ENCODE measurements at places on chromosomes 6 and 20.

GRCh38 chr6:121849477-121849876, 414.0 kb downstream of the GJA1 start:
- DNase-seq: peak; percentile 72

GRCh38 chr6:11006061-11006460, 38.0 kb downstream of the ELOVL2 start:
- DNase-seq: peak; percentile 6

DNA sequence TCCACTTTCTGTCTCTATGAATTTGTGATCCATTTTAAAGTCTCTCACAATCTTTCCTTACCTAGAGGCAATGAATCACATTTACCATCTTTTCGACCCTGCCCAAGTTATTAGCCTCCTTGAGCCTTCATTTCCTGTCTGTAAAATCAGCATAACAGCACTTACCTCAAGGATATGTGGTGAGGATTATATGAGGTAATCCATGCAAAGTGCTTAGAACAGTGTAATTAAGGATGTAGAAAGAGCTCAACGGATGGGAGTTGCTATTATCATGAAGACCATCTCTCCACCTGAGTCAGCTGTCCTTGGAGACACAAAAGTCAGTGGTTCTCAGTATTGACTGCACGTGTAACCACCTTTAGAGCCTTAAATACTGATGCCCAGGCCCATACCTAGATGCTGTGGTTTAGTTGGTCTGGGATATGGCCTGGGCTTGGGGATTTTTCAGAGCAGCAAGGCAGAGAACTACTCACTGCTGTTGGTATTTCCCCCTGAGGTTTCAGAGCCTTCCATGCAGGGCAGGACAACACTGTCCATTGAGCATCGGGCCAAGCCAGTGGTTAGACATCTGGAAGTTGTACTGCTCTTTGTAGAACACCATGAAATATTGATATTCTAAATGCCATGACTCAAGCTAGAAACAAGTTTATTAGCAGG, 55.8 kb downstream of the LYRM2 start:
- DNase-seq: no peak

GRCh38 chr6:106510090-106510970, 119.0 kb downstream of the RTN4IP1 start:
- DNase-seq: peak; percentile 78

DNA sequence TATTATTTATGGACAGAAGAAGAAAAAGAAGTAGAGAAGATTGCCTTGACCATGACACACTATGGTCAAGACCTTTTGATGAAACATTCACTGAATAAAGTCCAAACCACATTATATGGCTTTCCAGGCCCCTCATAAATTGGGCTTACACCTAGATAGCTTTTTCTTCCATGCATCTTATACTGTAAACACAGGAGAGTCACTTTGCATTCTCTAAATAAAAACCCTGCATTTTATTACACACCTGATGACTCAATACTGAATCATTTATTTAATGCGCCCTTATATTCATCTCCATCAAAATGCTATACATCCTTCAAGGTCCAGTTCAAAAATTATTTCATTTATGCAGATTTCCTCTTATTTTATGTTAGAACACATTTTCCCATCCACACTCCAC, 78.0 kb downstream of the COL21A1 start:
- no peak for DNase-seq

DNA sequence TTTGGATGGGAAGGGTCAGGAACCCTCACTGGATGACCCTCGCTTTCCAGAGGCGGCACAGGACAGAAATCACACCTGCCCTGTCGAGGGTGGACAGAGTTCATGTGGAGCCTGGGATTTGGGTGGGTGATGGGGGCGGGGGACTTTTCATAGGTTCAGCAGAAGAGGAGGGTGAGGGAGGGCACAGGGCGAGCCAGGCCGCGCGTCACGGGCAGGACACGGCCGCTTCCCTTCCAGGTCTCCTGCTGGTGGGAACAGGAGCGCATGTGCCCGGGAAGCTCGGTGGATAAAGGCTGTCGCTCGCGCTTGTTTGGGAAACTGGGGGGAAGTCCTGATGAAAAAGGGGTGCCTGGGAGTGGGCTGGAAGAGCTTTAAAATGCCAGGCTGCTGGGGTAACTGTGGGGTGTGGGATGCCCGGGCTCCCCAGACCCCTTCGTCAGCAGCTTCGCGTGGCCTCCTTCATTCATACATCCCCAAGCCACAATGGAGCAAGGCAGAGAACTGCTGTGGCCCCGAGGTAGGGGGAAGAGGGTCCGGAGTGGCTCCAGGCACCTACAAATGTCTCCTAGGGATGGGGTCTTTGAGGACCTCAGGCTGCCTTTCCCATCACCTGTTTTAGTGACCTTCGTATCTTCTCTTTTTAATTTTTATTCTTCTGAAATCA, 102.2 kb downstream of the DACT2 start:
- DNase-seq: no peak

DNA sequence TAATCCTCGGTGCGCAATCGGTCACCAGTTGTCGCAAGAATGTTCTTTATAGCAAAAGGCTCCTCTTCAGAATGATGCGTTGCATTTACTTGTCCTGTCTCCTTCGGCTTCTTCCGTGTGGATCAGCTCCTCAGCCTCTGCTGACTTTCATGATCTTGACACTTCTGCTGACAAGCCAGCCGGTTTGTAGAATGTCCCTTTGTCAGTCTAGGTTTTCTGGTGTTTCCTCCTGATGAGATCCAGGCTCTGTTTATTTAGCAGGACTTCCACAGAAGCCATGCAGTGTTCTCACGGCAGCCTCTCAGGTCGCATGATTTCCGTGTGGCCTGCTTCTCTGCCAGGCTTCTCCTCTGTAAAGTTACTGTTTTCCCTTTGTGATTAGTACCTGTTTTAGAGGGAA, 66.9 kb downstream of the STX11 start:
- peak; percentile 78 for DNase-seq

- DNase-seq: no peak
Observed at GRCh38 chr6:1235825-1236224, 76.1 kb upstream of the FOXQ1 start.

DNA sequence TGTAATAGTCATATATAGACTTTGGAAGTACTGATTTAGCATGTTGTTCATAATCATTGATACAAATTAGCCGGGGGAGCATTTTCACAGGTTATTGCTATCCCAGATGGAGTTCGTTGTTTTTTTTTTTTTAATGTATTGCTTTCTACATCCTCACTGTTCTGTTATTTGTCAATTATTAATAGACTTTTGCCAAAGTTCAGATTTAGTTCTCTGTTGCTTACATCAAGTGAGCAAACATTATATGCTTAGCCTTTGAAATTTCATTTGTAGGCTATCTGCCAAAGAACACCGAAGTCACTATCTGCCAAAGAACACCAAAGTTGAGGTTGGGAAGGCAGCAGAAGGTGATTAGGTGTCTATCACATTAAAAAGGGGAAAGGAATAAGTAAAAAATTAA, at the start of gene HAO1:
Gene HAO1, minus strand, starts transcription at position 118 of the 400 bp plus-strand sequence. Its CDS starts 36 bp downstream, at position 82.
- no peak for DNase-seq

- DNase-seq: no peak
Observed at GRCh38 chr20:7237251-7237650, 469.8 kb downstream of the BMP2 start.

DNA sequence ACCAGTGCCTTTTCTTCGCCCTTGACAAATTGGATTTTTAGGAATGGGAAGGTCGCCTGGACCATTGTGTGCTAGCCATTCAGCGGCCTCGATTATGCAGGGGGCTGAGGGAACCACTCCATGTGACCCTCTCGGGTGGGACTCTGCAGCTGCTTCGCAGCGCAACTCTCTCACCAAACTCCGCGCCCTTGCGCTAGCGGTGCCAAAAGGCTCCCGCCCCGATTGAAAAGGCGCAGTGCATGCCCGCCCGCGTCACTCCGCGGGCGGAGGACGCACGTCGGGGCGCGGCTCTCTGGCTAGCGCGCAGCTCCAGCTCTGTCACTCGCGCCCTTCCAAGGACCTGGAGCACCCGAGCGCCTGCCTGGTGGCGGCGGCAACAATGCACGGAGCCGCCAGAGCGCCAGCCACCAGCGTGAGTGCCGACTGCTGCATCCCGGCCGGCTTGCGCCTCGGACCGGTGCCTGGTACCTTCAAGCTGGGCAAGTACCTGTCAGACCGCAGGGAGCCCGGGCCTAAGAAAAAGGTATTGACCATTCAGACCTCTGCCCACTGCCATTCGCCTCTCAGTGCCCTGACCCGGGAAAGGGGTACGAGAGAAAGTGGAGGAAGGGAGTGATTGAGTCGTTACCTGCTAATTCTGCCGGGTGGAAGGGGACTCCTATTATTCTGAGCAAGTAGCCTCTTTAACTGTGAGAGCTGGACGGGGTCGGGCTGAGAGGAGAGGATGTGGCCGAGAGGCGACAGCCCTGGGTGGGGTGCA, at the start of gene PRDM13:
Gene PRDM13, plus strand, starts transcription at position 178 of the 760 bp plus-strand sequence. Its CDS starts 202 bp downstream, at position 380.
- DNase-seq: peak; percentile 11

- DNase-seq: no peak
Observed at GRCh38 chr6:156164701-156165452, 612.3 kb upstream of the ARID1B start.

DNA sequence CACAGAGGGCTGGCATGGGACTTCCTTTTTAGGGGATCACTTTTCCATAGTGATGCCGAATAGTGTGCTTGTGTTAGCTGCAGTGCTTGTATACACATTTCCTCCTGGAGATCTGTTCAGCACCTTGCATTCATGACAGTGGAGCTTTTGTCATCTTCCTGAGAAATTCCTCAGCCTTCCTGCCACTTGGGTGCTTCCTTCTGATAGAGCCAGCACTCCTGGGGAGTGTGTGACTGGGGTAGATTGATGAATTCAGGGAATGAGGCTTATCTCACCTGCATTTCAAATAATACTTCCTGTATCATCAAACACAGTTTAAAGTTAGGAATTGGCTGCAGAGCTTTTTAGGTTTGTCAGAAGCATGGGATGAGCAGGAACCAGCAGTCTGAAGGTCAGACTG, 48.8 kb upstream of the SCGN start:
- DNase-seq: no peak

DNA sequence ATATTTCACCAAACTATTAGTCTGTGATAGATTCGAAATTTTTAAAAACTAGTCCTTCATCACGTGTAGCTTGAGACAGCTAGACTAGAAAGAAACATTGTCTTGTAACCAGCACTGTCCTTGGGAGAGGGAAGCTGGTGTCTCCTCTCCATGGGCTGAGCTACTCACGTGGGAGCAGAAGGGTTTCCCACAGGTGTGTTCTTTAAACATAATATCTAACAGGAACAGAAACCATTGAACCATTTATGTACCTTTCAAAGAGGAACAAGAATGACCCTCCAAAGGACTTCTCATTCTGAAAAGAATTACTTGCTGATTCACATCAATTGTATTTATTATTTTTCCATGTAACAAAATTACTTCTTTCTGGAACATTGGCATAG, 72.4 kb upstream of the SYNJ2 start:
- DNase-seq: no peak

DNA sequence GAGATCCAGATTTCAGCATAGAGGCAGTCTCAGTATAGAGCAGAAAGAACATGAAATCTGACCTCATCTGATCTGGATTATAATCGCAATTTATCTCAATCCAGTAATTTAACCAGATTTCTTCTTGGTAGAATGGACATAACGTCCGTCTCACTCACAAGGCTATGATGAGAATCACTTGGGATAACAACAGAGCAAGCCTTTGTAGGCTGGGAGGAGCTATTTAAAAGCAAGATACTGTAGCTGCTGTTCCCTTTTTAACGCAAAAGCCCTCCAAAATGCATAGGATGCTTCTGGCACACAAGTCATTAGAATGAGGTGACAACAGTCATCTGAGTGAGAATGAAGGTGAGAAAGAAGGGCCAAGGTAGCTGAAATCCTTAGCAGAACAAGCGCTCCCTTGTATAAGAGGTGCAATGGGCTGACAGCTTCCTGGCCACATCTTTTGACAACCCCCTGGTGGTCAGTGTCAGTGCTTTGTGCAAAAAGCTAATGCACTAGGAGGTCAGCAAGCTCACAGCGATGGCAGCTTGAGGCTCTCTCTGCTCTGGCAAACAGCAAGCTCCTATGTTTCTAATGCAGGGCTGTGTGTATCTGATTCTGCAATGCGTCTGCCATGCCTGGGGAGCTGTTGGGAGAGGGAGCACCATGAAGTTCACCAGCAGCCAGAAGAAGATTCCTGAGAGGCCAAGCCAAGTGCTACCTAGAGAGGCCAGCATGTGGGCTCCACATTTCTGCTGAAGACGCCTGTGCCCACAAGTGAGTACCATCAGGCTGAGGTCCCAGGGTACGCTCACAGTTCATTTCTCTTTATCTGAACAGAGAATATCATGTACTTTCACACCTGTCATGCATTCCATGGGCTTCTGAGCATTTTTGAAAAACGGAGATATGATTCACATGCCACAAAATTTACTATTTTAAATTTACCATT, 16.2 kb downstream of the METTL24 start:
- peak; percentile 40 for DNase-seq

GRCh38 chr6:79076160-79076559, 1.9 kb downstream of the PHIP start:
- peak; percentile 5 for DNase-seq

GRCh38 chr20:38623061-38623460, 21.5 kb downstream of the ARHGAP40 start:
- no peak for DNase-seq

DNA sequence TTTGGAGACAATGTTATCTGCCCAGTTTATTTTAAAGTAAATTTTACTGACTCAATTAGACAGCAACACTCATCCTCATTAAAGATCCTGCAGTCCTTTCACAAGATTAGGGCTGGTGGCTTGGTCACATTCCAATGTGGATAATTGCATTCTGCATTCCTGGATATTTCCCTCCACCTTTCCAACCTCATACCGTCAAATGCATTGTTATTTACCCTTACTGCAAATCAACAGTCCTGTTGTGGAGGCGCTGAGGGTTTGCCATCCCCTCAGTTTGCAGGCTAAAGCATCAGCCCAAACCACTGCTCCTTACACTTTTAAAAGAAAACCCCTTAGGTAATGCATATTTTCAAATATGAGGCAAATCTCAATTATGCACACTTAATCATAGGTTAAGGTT, 5.4 kb downstream of the CITED2 start:
- DNase-seq: no peak

DNA sequence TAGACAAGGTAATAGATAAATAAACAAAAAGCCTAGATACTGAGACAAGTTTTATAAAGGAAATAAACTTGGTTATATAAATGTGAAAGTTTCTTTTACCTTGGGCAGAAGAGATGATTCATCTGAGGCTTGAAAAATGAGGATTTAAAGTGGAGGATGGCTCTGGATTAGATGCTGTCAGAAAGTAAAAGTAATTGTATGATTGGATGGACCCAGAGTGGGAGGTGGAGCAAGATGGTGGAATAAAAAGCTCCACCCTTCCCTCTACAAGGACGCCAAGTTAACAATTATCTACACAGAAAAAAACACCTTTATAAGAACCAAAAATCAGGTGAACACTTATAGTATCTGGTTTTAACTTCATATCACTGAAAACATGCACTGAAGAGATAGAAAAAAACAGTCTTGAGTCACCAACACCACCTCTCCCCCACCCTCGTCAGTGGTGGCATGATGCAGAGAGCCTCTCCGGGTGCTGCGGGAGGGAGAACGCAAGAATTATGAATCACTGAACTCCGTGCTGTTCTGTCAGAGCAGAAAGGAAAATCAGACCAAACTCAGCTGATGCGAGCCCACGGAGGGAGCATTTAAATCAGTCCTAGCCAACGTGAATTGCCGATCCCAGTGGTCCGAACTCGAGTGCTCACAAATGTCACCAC, 84.7 kb upstream of the GJE1 start:
- DNase-seq: no peak
